ENCODE measurements at places on chromosomes 6 and 20. TPM values are rescaled to one million over a fixed set of nuclear protein-coding genes. Genes with fewer than 3 reads are reported as not detected.

The NKAPL gene
- total RNA-seq = 2.8 TPM

The HSPA1L gene
- 1.2 TPM for total RNA-seq

The RNF5 gene
- 91.4 TPM for total RNA-seq

The BANF2 gene
- total RNA-seq = not detected

The RBPJL gene
- not detected for total RNA-seq

DNA sequence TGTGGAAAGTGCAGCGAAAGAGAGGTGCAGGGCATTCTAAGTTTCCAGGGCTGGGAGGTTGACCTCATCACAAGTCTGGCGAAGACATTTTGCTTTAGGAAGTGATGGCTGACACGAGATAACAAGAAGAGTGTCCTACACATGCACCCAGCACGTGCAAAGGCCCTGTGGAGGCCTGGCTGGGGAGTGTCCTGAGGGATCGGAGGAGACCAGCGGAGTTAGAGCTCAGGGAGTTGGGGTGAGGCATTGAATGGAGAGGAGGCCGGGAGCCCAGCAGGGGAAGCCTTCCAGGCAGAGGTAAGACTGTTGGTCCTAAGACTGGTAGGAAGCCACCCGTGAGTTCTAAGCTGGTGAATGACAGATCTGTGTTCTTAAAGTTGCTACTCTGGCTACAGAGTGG is 58.4 kb downstream of the PPP1R14C start:
- no peak for DNase-seq
- no peak overlapping the region for H3K4me3 ChIP-seq
- no peaks in the 10 kb centered on the region for H3K27me3 ChIP-seq
- H3K36me3 ChIP-seq = no peaks in the 10 kb centered on the region

DNA sequence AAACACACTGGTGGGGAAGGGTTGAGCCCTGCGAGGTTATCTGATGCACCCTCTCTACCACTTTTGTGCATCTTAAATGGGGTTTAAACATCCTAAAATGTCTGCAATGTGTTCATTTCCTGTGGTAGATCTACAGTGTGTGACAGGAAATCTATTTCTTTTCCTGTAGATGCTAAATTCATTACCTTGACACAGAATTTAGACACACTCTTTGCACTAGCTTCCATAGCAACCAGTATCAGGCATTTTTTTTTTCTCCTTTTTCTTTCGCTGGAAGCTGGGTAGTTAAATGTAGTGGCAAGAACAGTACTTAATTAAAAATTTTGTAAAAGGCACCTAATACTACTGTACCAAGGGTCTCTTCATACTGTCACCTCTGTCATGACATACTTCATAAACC is 141.1 kb downstream of the RFPL4B start:
- H3K4me1 ChIP-seq = peaks cover 9% of the 10 kb centered on the region
- H3K4me3 ChIP-seq = no peak overlapping the region
- no peak overlapping the region for H3K27ac ChIP-seq

DNA sequence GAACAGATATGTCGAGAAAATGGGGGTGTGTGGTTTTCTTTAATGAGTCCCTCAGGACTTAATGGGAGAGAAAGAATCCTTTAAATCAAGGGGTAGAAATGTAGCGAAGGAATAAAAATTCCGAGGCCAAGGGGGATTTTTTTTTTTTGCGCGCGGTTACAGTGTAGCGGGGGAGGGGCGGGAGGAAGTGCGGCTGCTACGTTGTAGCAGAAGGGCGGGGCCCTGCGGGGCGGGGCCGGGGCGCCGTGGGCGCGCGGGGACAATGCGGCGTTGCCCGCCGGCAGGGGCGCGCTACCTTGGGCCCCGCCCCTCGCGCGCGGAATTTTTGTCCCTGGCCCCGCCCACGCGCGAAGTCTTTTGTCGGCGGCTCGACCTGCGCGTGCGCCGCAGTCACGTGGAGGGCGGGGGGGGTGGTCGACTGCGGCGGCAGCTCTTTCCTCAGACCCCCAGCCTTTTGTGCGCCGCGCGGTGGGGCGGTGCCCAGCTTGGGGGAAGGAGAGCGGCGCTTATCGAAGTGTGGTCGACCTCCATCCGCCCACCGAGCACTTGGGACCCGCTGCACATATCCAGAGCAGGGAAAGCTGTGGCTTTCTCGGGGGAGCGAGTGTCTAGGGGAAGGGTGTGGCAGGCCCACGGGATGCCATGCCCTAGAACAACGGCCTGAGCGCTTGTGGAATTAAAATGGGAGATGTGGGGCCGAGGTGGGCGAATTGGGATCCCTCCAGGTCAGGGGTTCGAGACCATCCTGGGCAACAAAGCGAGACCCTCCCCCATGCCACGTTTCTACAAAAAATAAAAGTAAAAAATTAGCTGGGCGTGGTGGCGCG is 1.3 kb downstream of the TUBB start:
- H3K4me3 ChIP-seq = peak overlapping the region; percentile 86
- H3K4me1 ChIP-seq = peaks cover 68% of the 10 kb centered on the region
- H3K27me3 ChIP-seq = no peaks in the 10 kb centered on the region
- H3K36me3 ChIP-seq = peaks cover 36% of the 10 kb centered on the region
- DNase-seq = peak; percentile 97

DNA sequence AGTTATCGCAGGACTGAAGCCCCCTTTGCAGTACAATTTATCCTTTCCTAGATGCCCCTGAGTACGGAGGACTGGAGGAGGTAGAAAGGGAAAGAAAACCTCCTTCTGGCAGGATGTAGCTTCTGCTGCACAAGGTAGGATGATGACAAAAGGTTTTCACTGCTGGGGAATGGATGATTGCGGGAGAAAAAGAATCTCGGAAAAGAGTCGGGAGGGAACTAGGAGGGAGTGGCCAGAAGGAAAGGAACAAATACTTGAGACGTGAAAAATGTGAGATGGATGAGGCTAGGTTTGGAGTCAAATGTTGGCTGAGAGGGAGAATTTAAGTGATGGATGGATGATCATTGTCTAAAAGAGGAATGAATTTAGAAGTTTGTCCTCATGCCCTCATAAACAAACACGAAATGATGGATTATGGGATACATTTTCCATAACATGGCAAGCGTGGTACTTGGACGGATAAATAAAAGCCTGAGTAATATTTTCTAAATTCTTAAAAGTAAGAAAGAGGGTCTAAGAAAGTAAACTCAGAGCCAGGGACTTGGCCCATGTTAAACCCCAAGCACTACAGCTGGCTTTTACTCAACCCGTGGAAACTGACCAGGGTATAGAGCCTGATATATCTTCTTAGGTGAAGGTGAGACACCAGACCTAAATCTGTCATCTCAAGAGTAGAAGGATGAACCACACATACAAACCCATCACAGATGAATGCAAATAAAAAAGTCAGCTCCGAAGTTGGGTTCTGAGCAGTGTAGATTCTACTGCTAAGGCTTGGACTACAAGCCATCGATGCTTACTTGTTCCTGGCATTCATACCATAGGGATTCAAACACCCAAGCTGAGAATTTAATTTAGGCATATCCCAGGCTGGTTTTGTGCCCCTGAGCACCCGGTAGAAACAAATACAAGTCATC is 72.4 kb downstream of the HFE start:
- DNase-seq = no peak
- peaks cover 13% of the 10 kb centered on the region for H3K36me3 ChIP-seq
- H3K27me3 ChIP-seq = no peaks in the 10 kb centered on the region
- H3K4me1 ChIP-seq = peaks cover 17% of the 10 kb centered on the region

DNA sequence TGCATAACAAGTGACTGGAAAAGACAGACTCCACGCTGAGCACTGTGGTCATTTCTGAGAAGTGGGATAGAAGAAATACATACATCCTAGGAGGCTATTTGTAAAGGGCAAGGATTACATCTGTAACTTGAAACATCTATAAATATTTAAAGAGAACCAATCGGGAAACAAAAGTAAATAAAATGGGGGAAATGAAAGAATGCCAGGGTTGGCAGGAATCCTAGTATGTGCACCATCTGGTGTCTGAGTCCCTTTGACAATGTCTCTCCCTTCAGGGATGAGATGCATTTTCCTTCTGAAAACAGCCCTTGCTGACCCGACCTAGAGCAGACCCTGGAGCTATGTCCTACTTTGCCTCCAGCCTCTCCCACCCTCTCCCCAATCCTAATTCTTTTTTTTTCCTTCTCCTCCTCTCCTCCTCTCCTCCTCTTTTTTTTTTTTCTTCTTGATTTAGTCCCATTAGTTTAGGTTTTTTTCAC is 53.2 kb downstream of the VSTM2L start:
- no peaks in the 10 kb centered on the region for H3K36me3 ChIP-seq
- H3K27ac ChIP-seq = no peak overlapping the region
- H3K4me3 ChIP-seq = no peak overlapping the region
- H3K27me3 ChIP-seq = no peaks in the 10 kb centered on the region

DNA sequence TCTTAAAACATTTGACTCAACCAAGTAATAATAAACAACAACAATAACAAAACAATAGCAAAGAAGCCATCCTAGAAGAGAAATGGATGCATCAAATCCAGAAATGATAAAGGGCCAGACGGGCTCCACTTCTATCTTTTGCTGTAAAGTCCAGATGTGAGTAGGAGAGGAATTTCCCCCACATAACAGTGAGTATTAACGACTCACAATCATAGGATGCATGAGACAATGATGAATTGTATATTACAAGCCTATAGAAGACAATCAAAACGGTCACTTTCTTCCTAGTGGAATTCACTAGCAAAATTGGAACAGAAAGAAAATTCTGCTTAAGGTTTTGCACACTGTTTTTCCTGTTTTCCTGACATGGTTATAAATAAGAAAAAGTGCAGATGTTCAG is 97.0 kb upstream of the PREP start:
- no peak overlapping the region for H3K27ac ChIP-seq
- H3K36me3 ChIP-seq = no peaks in the 10 kb centered on the region
- H3K4me1 ChIP-seq = peaks cover 8% of the 10 kb centered on the region
- no peak for DNase-seq
- H3K4me3 ChIP-seq = no peak overlapping the region
- H3K27me3 ChIP-seq = no peaks in the 10 kb centered on the region

- peak overlapping the region; percentile 10 for H3K27ac ChIP-seq
- H3K27me3 ChIP-seq = no peaks in the 10 kb centered on the region
- no peak for DNase-seq
- no peak overlapping the region for H3K4me3 ChIP-seq
- H3K4me1 ChIP-seq = peaks cover 11% of the 10 kb centered on the region
Measured at GRCh38 chr6:145749632-145750031, 14.3 kb upstream of the EPM2A start.

DNA sequence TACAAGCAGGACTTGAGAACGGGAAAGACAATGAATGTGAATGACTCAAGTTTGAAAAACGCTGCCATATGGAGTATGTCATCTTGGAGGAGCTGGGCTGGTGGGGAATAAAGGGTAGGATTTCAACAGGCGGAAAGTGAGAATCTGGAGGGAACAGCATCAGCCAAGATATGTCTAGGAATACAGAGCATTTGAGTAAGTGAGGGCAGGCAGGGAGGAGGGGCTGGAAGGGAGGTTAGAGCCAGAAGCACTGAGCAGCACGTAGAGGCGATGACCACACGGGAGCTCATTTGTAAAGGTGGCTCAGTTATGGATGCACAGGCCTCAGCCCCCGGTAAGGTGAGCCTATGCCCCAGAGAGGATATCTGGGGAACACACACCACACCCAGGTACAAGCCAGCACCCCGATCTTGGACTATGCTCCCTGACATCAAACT is 115.1 kb downstream of the ZMYND8 start:
- no peak overlapping the region for H3K4me3 ChIP-seq
- no peak for DNase-seq
- peaks cover 11% of the 10 kb centered on the region for H3K4me1 ChIP-seq
- H3K36me3 ChIP-seq = peaks cover 95% of the 10 kb centered on the region

GRCh38 chr20:15185322-15185721 is 847.9 kb upstream of the FLRT3 start:
- H3K27me3 ChIP-seq = no peaks in the 10 kb centered on the region
- DNase-seq = no peak
- no peaks in the 10 kb centered on the region for H3K4me1 ChIP-seq
- no peaks in the 10 kb centered on the region for H3K36me3 ChIP-seq
- H3K4me3 ChIP-seq = no peak overlapping the region

GRCh38 chr6:81694207-81694606 is 58.3 kb downstream of the TENT5A start:
- no peaks in the 10 kb centered on the region for H3K27me3 ChIP-seq
- no peak overlapping the region for H3K27ac ChIP-seq
- H3K36me3 ChIP-seq = no peaks in the 10 kb centered on the region
- H3K4me1 ChIP-seq = peaks cover 18% of the 10 kb centered on the region
- no peak overlapping the region for H3K4me3 ChIP-seq
- no peak for DNase-seq

DNA sequence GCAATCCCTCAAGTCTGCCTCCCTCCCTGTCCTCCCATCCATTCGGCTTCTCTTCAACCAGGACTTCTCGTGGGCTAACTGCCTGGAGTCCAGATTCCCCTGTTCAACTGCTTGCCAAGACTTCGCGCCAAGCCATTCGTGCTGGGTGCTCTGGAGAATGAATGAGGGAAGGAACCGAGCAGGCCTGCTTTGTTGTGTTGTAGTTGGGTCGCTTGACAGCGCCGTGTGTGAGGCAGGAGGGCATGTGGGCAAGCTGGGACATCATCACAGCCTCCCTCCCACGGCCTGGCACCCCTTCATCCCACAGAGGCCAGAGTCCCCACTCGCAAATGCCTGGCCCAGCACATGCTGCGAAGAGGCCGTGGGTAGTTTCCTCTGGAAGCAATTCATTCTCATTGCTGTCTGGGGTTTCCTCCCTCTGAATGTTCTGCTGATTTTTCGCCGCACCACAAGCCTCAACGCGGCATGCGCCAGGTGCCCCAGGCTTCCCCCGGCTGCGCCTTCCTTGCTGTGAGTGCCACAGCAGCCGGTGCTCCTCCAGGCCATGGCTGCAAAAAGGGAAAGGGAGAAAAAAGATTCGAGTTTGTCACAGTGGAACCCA is 336.0 kb downstream of the QKI start:
- DNase-seq = peak; percentile 77
- no peak overlapping the region for H3K4me3 ChIP-seq
- H3K27me3 ChIP-seq = no peaks in the 10 kb centered on the region
- no peaks in the 10 kb centered on the region for H3K36me3 ChIP-seq

GRCh38 chr6:6820641-6821238 is 232.2 kb downstream of the LY86 start:
- no peaks in the 10 kb centered on the region for H3K4me1 ChIP-seq
- no peak overlapping the region for H3K4me3 ChIP-seq
- H3K27ac ChIP-seq = no peak overlapping the region
- no peak for DNase-seq
- no peaks in the 10 kb centered on the region for H3K36me3 ChIP-seq

- DNase-seq = no peak
- peaks cover 10% of the 10 kb centered on the region for H3K4me1 ChIP-seq
- no peaks in the 10 kb centered on the region for H3K27me3 ChIP-seq
Measured at GRCh38 chr20:51029556-51029955, 6.6 kb upstream of the KCNG1 start.

DNA sequence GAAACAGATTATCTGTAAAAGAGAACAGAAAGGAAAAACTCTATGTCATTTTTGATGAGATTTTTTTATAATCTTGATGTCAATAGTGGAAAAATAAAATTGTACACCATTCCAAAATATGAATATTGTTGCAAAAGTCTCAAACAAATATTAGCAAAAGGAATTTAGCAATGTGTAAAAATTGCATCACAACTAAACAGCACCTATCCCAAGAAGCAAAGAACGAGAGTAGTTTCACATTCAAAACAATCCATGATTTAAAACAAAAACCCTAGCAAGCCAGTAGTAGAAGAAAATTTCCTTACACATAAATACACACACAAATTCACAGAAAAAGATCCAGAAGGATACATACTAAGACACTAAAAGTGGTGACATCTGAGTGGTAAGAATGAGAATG is 38.4 kb downstream of the LCA5 start:
- no peak overlapping the region for H3K27ac ChIP-seq
- H3K27me3 ChIP-seq = no peaks in the 10 kb centered on the region
- DNase-seq = no peak
- H3K4me3 ChIP-seq = no peak overlapping the region

GRCh38 chr20:17012546-17013226 is 214.2 kb upstream of the PCSK2 start:
- H3K27me3 ChIP-seq = no peaks in the 10 kb centered on the region
- no peak overlapping the region for H3K4me3 ChIP-seq
- no peak overlapping the region for H3K27ac ChIP-seq
